CD4-positive, alpha-beta T cell treated with Interleukin-21 for 1 hour (primary cell): ENCODE measurements at places on chromosomes 2 and 18.
A peak's percentile ranks its signal among the peaks of the same experiment; 100 is the strongest.

DNA sequence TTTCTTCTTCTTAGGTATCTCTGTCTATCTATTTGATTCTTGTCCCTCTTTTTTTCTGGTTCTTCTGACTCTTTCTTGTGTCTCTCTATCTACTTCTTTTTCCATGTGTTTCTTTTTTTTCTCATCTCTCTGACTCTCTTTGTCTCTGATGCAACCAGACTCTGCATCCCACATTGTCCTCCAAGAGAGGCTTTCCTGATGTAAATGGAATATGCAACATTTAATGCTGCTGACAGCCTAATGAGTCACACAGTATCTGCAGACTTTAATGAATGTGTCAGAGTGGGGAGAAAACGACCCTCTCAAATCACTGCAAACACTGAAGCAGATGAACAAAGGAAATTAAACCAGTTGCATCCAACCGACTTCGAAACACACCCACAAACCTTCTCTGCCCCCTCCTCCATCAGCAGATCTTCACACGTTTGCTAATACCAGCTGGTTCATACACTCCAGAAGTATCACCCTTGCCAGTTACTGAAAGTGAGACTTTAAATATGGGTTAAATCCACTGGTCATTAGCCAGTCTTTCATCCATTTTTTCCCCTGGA lies 351.5 kb downstream of the TXNL1 start:
- no peak for DNase-seq

- no peak for DNase-seq
Observed at GRCh38 chr2:172722481-172722880, 13.2 kb upstream of the RAPGEF4 start.

DNA sequence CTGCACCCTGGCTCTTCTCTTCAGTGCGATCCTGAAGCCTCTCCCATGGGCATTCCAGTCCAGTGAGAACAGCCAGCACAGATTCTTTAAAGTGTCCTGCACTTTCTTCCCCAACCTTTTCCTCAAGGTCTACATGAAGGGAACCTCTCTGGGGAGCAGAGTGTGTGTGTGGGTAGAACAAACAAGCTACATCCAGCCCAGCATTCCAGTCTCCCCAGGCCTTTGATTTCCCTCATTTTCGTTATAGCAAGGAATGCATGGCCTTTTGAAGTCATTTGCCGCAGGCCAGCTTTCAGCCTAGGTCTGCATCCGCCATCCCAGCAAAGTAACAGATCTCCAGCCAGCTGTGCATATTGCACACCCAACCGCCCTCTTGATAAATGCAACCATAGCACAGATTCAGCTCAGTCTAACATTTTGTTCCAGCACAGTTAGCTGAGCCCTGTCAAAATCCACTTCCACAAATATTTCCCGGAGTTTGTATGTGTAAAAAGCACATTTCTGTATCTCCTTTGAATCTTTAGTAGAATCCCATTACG lies 44.6 kb downstream of the CD8B2 start:
- DNase-seq, result no peak

DNA sequence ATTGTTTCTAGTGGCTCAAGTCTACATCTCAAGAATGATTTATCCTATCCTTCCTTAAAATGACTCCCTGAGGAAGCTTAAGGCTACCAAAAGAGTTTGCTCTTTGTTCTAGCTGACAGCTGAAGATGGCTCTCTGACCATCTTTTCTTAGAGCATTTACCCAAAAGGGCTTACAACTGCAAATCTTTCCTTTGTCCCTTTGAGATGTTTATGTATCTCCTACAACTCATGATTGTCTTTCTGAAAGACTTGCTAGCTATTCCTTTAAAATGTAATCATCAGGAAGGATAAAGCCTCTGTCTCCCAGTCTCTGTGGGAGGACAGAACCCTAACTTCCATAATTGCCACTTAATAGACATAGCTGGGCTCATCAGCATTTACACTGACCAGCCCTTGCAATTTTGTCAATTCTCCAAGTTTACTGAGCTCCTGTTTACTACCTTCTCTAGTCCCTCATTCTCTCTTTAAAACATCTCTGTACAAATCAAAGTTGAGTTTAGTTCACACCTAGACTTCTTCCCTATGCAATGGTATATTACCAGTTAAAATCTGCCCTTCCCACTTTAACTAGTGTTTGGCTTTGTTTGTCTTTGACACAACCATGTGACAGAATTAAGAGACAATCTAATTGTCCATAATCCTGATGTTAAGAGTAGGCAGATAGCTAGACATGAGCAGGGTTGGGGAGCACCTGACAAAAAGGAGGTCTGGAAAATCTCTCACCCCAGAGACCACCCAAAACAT lies 188.2 kb downstream of the PTH2R start:
- no peak for DNase-seq

DNA sequence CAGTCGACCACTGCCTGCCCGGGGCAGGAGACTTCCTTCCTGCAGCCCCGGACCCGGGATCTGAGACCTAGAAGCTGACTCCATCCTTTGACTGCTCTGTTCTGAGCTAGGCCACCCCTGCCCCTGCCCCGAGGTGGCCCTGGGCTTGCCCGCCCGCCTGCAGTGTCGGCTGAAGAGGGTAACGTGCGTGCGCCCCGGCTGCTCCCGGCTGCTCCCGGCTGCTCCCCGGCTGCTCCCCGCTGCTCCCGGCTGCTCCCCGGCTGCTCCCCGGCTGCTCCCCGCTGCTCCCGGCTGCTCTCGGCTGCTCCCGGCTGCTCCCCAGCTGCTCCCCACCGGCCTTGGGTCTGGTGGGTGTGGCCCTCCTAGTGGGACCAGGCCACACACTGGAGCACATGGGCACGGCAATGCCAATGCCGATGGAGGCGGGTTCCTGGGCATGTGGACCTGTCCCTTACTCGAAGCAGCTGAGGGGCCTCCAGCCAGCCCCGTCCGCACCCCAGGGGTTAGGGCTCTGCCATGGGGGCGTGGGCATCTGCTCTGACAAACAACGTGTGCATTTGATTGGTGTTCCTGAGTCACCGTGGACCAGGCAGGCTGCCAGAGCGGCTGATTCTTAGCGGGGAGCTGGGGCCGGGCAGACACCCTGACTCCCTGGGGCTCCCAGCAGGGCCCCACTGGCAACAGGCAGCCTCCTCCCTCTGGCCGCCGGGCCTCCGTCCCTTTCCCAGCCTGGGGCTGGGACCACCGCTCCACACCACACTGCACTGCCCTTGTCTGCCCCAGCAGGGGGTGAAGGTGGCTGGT lies 2.0 kb upstream of the GAL3ST2 start:
- no peak for DNase-seq

DNA sequence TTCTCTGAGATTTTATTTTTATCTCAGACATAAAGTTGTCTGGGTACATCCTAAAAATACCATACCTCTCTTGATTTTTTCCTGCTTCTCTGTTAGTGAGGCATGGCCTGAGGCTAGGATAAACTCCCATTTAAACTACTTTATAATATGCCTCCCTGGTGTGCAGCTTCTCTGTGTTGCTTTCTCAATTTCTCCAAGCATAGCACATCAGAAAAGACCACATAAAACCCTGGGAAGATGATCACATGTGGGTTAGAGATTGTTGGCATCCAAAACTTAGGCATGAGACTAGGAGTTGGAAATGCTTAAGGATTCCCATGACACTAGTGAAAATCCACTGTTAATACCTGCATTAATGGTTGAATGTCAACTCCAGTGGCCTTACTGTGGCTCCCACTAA lies 254.6 kb downstream of the RND3 start:
- no peak for DNase-seq

DNA sequence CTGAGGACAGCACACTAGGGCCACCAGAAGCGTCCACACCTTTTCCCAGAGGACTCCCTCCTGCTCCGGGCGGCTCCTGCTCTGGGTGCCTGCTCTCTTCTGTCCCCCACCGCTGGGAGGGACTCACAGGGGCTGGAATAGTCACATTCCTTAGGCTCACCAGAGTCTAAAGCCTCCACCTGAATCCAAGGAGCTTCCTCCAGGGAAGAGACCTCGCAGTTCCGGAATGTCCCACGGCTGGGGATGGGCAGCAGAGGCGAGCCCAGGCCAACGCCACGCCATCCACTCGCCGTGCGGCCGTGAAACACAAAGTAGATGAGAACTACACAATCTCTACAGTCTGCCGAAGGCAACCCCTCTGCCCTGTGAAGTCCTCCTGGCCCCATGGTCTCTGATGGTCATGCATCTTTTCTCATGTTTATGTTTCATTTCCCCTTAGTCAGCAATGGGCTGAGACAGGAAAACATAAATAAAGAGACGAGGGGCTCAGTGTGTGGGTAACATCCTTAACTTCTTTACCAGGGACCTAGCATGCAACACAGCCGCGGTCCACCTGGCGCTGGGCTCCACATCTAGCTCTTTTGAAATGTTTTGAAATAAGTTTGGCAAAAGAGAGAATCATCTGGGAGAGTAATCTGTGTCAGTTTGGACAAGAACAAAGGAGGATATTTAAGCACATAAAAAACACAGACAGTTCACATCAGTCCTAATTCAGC lies 98.4 kb downstream of the PXDN start:
- DNase-seq, result no peak

GRCh38 chr2:224517963-224518362 lies 67.2 kb downstream of the CUL3 start:
- no peak for DNase-seq

DNA sequence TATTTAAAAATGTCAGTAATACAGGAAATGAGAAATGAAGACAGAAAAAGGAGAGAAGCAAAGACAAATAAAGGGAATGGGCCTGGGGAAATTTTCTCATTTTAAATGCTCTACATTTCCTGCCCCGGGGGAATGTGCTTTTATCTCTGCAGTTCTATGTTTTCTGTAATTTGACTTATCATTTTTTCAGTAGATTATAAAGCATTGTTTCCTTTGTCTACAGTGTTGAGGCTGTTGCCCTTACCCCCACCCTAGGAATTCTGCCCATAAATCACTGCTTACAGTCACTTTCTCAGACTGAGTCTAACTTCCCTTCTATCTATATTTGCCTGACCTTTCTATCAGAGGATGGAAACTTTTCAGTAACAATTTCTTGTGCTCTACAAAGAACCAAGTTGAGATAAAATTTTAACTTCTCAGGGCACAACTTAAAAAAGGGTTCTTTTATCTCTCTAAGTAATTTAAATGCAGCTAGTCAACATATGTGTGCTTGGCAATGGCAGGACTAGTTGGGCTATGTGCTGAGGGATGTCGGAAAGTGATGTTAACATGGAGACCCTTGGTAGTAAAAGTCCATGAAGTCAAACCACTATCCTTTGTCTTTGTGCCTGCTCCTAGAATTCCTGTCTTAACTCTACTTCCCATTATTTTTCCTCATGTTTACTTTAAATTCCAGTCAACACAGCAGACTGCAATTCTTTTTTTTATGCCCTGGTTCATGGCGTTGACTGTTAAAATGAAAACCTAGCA lies 146.5 kb upstream of the MMADHC start:
- DNase-seq, result no peak

DNA sequence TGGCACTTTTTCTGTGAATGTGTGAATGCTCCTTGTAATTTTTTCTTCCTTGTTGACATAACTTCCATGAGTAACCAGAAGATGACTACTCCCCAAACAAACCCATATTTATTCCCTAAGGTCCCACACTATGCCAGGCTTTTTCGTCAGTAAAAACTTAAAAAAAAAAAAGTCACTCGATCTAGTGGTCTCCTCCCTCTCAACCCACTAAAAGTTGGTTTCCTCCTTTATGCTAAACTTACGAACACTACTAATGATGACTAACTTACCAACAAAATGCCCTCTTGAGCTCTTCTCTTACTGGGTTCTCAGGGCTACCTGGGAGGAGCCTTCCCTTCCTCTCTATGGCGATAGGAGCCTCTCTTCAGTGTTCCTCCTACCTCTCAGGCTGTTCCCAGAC lies 18.2 kb downstream of the ACVR1 start:
- DNase-seq, result no peak

- no peak for DNase-seq
Observed at GRCh38 chr2:204472375-204472774, 72.9 kb upstream of the PARD3B start.

DNA sequence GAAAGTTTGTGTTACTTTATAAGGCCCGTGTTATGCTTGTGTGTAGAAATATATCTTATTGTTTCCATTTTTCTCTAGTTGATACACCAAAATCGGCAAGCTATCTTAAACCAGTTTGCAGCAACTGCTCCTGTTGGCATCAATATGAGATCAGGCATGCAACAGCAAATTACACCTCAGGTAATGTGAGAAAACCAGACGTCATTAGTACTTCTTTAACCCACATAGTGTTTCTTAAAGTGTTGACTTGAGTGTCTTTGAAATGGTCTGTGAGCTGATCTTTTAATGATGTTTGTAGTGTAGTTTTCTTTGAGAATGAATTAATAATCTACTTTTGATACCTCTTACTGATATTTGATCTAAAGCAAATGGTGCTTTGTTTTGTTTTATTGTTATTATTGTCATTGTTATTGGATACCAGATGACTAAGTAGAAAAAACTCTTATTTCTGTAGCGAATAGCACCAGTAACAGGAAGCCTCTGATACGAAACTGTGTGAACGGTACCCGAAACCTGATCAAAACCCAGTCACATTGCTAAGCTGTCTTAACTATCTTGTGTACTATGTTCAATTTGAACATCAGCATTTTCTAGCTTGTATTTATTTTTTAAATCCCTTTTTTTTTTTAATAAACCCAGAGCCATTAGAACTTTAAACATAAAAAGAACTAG lies 53.7 kb downstream of the PTRHD1 start:
- DNase-seq, result peak; percentile 32

DNA sequence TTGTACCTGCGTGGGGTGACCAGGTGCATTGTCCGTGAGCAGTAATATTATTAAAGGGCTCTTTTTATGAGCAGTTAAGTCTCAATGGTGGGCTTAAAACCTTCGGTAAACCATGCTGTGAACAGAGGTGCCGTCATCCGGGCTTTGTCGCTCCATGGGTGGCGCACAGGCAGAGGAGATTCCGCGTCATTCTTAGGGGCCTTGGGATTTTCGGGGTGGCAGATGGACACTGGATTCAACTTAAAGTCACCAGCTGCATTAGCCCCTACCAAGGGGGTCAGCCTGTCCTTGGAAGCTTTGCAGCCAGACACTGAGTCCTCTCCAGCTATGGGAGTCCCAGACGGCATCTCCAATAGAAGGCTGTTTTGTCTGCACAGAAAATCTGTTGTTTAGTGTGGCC lies 107.7 kb downstream of the NFATC1 start:
- DNase-seq, result no peak

DNA sequence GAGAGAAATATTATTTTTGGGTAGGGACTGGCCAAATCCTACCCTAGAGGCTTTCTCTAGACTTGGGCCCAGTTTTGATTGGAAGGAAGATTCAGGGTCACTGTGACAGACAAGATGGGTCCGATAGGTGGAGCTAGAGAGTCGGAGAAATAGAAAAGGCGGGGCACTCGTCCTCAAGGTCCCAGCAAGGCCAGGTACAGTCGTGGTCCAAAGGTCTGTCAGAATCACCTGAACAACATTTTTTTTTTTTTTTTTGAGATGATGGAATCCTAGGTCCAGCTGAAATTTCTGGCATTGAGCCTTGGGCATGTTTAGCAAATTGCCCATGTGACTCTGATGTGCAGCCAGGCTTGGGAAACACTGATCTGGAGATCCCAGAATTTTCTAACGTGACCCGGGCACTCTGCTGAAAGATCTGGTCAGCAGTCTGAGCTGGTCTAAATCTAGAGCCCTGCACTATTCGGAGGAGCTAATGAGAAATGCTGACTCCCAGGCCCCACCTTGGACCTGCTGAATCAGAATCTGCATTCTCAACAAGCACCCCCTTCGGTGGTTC lies 23.0 kb upstream of the NTSR2 start:
- DNase-seq, result peak; percentile 77

- no peak for DNase-seq
Observed at GRCh38 chr18:48356151-48356745, 52.9 kb downstream of the ZBTB7C start.
